ENCODE measurements at places on chromosomes 2 and 18. TPM values are rescaled to one million over a fixed set of nuclear protein-coding genes. Genes with fewer than 3 reads are reported as not detected.

The KIF1A gene
- 0.14 TPM for total RNA-seq

The EML4 gene
- total RNA-seq = 29.2 TPM

The CELF4 gene
- not detected for total RNA-seq

The ZNF397 gene
- total RNA-seq = 5.1 TPM

The CPLX4 gene
- not detected for total RNA-seq

The KLHL14 gene
- not detected for total RNA-seq
